ENCODE measurements at places on chromosomes 1 and 21. TPM values are rescaled to one million over a fixed set of nuclear protein-coding genes. Genes with fewer than 3 reads are reported as not detected.

SLC6A9 gene
- total RNA-seq, result 2.1 TPM

C1orf226 gene
- 2.6 TPM for total RNA-seq

SMPDL3B gene
- 0.10 TPM for total RNA-seq

SELENOF gene
- 338 TPM for total RNA-seq

PLA2G2A gene
- not detected for total RNA-seq

FNBP1L gene
- total RNA-seq, result 18.7 TPM

ADAMTS5 gene
- total RNA-seq, result 12.2 TPM

DDX20 gene
- 28.6 TPM for total RNA-seq

ESPN gene
- not detected for total RNA-seq

AADACL4 gene
- total RNA-seq, result not detected

VTCN1 gene
- not detected for total RNA-seq

PUM1 gene
- total RNA-seq, result 38.6 TPM

IQGAP3 gene
- 23.7 TPM for total RNA-seq

SWT1 gene
- 1.9 TPM for total RNA-seq

PDZK1IP1 gene
- 0.81 TPM for total RNA-seq

CLDN14 gene
- total RNA-seq, result not detected

CD48 gene
- 0.05 TPM for total RNA-seq
